ENCODE measurements at places on chromosomes 5 and 9. TPM values are rescaled to one million over a fixed set of nuclear protein-coding genes. Genes with fewer than 3 reads are reported as not detected.

FOXD4L5 gene
- total RNA-seq = under 0.01 TPM

PCDHB11 gene
- 0.27 TPM for total RNA-seq

PHYHD1 gene
- total RNA-seq = 3.2 TPM

GRCh38 chr9:103530934-103531333 lies 535.8 kb downstream of the CYLC2 start:
- DNase-seq = no peak

DNA sequence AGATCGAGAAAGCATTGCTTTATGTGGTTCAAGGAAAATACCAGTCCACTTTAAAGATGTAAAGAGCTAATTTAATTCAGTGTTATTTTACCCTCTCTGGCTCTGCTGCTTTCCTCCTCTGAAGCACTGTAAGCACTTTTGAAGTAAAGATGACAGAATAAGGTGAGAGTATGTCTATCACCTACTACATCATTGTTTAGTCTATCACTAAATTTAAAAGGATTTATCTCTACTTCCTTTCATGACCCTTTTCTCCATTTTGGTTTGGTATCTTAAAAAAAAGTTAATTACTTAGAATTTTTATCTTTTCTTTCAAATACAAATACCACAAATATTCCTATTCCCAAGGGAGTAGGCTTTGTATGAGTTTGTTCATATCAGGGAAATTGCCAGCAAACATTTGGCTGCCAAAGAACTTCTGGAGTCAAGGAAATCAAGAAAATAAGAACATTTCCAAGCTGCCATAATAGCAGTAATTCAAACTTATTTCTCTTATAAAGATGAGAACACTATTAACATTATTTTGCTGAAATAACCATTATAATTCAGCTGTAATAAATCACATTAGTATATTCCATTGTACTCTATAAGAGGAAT lies 77.8 kb downstream of the SLC38A9 start:
- DNase-seq = no peak

GRCh38 chr9:7967093-7967827 lies 167.7 kb upstream of the DMAC1 start:
- DNase-seq = no peak

GRCh38 chr5:142200387-142200786 lies 91.8 kb downstream of the NDFIP1 start:
- DNase-seq = no peak

C9 gene
- not detected for total RNA-seq

GRCh38 chr5:108381954-108382783 lies at the start of gene FBXL17:
Gene FBXL17, minus strand, starts transcription at chr5:108382098.
- peak; percentile 97 for DNase-seq

GRCh38 chr5:174065528-174066197 lies 20.2 kb downstream of the NSG2 start:
- DNase-seq = no peak

GRCh38 chr9:129567842-129568559 lies 52.9 kb downstream of the C9orf50 start:
- DNase-seq = no peak

GRCh38 chr5:73151766-73152410 lies 21.1 kb upstream of the TMEM174 start:
- DNase-seq = no peak

- no peak for DNase-seq
Measured at GRCh38 chr5:175418251-175418650, 25.7 kb downstream of the DRD1 start.

FAM221B gene
- total RNA-seq = not detected

LMX1B gene
- under 0.01 TPM for total RNA-seq

FAM151B gene
- total RNA-seq = 0.81 TPM

DNA sequence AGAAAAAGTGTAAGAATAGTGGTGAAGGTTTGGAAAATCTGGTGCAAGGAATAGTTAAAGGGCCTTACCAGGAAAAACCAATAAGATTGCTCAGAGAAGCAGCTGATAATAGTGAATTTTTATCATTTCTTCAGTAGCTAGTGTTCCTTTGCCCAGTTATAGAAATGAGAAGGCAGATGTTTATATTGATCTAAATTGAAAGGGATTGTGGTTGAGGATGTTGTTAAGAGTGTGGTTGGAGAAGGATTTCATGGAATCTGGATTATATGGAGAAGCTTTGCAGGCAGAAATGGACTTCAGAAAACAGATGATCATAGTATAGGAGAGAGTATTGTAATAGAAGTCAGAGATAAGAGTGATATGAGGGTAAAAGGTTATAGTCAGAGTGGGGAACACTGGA lies 102.6 kb downstream of the XRCC4 start:
- DNase-seq = no peak

GRCh38 chr5:77305956-77306355 lies 95.5 kb downstream of the PDE8B start:
- DNase-seq = no peak
